Mesothelial cell of epicardium (in vitro differentiated cells): ENCODE measurements at places on chromosomes 16 and 17. TPM values are rescaled to one million over a fixed set of nuclear protein-coding genes. Genes with fewer than 3 reads are reported as not detected.

DNA sequence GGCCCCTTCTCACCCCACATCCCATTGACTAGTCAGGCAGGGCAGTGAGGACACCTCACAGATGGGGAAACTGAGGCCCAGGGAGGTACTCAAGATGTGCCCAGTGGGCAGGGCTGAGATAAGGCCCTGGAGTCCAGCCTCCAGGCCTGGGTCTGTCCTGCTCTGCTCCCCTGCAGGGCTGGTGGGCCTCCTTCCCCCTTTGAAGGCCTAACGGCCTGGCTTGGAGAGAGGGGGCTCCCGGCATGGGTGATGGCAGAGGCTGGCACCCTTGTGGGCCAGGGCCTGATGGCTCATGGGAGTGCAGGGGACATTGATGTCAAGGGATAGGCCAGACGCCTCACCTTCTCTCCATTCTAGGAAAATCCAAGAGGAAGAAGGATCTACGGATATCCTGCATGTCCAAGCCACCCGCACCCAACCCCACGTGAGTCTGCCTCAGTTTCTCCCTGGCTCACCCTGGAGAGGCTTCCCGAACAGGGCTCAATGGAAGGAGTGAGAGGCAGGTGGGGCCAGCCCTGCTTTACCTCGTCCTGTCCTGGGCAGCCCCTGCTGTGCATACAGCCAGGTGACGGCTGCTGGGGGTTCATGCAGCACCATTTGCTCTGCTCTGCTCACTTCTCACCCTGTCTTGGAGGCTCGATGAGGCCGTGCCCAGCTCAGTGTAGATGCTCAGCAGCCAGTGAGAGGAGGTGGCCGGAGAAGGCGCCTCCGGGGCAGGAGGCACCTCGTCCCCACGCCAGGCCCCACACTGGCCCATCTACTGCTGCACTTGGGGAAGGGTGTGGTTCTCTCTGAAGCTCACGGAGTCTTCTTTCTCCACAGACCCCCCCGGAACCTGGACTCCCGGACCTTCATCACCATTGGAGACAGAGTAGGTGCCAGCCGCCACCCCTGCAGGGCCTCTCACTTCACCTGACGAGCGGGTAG, 13.8 kb downstream of the MAP2K3 start:
- no peaks in the 10 kb centered on the region for H3K27me3 ChIP-seq
- peaks cover 17% of the 10 kb centered on the region for H3K36me3 ChIP-seq
- H3K27ac ChIP-seq = no peak overlapping the region
- H3K4me3 ChIP-seq = no peak overlapping the region
- no peak for DNase-seq
- no peaks in the 10 kb centered on the region for H3K4me1 ChIP-seq

GRCh38 chr17:5330981-5331380, 48.9 kb downstream of the RABEP1 start:
- H3K27ac ChIP-seq = no peak overlapping the region
- H3K4me3 ChIP-seq = no peak overlapping the region
- H3K4me1 ChIP-seq = no peaks in the 10 kb centered on the region

ZPBP2 gene
- total RNA-seq = not detected in 3 replicates

TRPV2 gene
- total RNA-seq = 1.9 to 4.5 TPM (median 2.1 TPM) in 3 replicates

- H3K27ac ChIP-seq = no peak overlapping the region
- H3K27me3 ChIP-seq = peaks cover 41% of the 10 kb centered on the region
- H3K36me3 ChIP-seq = no peaks in the 10 kb centered on the region
These were observed 5.5 kb downstream of the USP6 start for GRCh38 chr17:5121186-5121841.

DNA sequence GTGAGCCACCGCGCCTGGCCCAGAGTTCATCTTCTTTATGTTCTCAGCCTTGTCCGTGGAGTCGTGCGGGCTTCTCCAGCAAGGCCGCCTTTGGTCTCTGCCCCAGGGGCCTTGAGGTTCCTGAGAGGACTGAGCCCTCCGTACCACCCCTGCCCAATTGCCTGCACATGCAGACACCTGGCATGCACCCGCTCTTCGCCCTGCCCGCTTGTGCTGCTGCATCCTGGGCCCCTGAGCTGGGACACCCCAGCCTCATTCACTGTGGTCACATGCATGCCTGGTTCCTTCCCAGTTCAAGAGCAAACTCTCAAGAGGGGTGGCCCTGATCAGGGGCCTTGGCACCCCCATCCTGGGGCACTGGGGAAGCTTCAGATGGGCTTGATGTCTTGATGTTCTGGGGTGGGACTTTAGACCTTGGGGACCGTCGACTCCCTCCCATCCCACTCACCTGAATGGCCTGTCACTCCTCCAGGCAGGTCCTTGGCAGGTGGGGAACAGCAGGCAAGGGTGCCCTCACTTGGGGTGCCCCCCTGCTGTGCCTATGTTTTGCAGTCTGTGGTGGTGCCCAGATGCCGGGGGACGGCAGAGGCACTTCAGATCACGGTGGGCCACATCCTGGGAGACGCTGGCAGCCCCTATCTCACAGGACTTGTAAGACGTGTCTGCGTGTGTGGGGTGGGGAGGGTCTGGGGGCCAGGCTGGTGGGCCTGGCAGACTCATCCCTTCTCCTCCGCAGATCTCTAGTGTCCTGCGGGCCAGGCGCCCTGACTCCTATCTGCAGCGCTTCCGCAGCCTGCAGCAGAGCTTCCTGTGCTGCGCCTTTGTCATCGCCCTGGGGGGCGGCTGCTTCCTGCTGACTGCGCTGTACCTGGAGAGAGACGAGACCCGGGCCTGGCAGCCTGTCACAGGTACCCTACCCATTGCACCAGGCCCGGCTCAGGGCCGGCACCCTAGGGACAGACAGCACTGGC, 12.7 kb upstream of the SPNS2 start:
- no peak for DNase-seq
- H3K4me1 ChIP-seq = peaks cover 29% of the 10 kb centered on the region
- no peaks in the 10 kb centered on the region for H3K36me3 ChIP-seq
- no peaks in the 10 kb centered on the region for H3K27me3 ChIP-seq

- DNase-seq = no peak
- H3K4me3 ChIP-seq = no peak overlapping the region
- H3K36me3 ChIP-seq = no peaks in the 10 kb centered on the region
- H3K27me3 ChIP-seq = peaks cover 23% of the 10 kb centered on the region
- H3K27ac ChIP-seq = no peak overlapping the region
These were observed 23.2 kb downstream of the TBX2 start for GRCh38 chr17:61422869-61423268.

GRCh38 chr17:82222816-82223215, 6.0 kb upstream of the SLC16A3 start:
- no peaks in the 10 kb centered on the region for H3K4me1 ChIP-seq
- H3K36me3 ChIP-seq = no peaks in the 10 kb centered on the region
- H3K4me3 ChIP-seq = no peak overlapping the region
- no peak overlapping the region for H3K27ac ChIP-seq

GRCh38 chr16:86660623-86661022, 82.3 kb downstream of the FOXL1 start:
- peaks cover 7% of the 10 kb centered on the region for H3K27me3 ChIP-seq
- no peak overlapping the region for H3K4me3 ChIP-seq
- no peak overlapping the region for H3K27ac ChIP-seq
- DNase-seq = no peak
- no peaks in the 10 kb centered on the region for H3K36me3 ChIP-seq

- DNase-seq = no peak
- no peaks in the 10 kb centered on the region for H3K27me3 ChIP-seq
- no peak overlapping the region for H3K4me3 ChIP-seq
- no peaks in the 10 kb centered on the region for H3K4me1 ChIP-seq
- no peak overlapping the region for H3K27ac ChIP-seq
- peaks cover 4% of the 10 kb centered on the region for H3K36me3 ChIP-seq
These were observed 10.4 kb upstream of the GLG1 start for GRCh38 chr16:74617206-74617788.

USP31 gene
- 12.3 to 13.7 TPM (median 13.0 TPM) in 3 replicates for total RNA-seq

GRCh38 chr17:29240968-29241963, 5.4 kb upstream of the CRYBA1 start:
- DNase-seq = no peak
- H3K27ac ChIP-seq = no peak overlapping the region
- H3K36me3 ChIP-seq = no peaks in the 10 kb centered on the region
- H3K27me3 ChIP-seq = no peaks in the 10 kb centered on the region
- no peak overlapping the region for H3K4me3 ChIP-seq
- H3K4me1 ChIP-seq = no peaks in the 10 kb centered on the region

DNA sequence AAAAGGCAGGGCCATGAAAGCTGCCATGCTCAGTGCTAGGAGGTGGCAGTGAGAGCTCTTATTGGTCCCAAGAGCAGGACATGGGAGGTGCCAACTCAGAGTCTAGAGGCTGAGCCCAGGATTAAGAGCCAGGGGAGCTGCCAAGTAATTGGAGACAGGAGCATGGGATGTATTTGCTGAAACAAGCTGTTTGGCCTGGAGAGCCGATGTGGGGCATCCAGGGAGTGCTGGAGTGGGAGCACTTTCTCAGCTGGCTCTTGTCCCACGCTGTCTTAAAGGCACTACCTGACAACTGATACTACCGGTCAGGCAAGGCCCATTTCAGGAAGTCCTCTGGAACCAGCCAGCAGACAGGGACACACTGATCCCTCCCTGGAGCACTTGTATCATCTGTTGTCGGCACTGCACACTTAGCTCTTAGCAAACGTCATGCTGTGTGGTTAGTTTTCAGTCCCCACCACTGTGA, 19.3 kb downstream of the ANKFN1 start:
- H3K27ac ChIP-seq = no peak overlapping the region
- no peaks in the 10 kb centered on the region for H3K27me3 ChIP-seq
- DNase-seq = no peak
- H3K4me1 ChIP-seq = peaks cover 51% of the 10 kb centered on the region
- H3K4me3 ChIP-seq = no peak overlapping the region

GRCh38 chr17:74042744-74043486, 160.6 kb upstream of the RPL38 start:
- H3K27ac ChIP-seq = no peak overlapping the region
- H3K27me3 ChIP-seq = peaks cover 32% of the 10 kb centered on the region
- H3K4me1 ChIP-seq = no peaks in the 10 kb centered on the region
- H3K36me3 ChIP-seq = no peaks in the 10 kb centered on the region

SMARCE1 gene
- total RNA-seq = 162 to 163 TPM (median 162 TPM) in 3 replicates

- peaks cover 3% of the 10 kb centered on the region for H3K36me3 ChIP-seq
- no peak overlapping the region for H3K27ac ChIP-seq
- H3K4me3 ChIP-seq = no peak overlapping the region
- peaks cover 26% of the 10 kb centered on the region for H3K4me1 ChIP-seq
These were observed 55.4 kb downstream of the CYB5B start for GRCh38 chr16:69479775-69480174.

- no peak for DNase-seq
- no peaks in the 10 kb centered on the region for H3K27me3 ChIP-seq
- no peak overlapping the region for H3K27ac ChIP-seq
These were observed 70.3 kb downstream of the SDR42E1 start for GRCh38 chr16:81940781-81941560.

- no peak overlapping the region for H3K27ac ChIP-seq
- no peak overlapping the region for H3K4me3 ChIP-seq
- H3K4me1 ChIP-seq = peaks cover 3% of the 10 kb centered on the region
- H3K27me3 ChIP-seq = peaks cover 7% of the 10 kb centered on the region
- no peak for DNase-seq
These were observed 22.8 kb upstream of the WFDC1 start for GRCh38 chr16:84271866-84272265.

- H3K4me3 ChIP-seq = no peak overlapping the region
- no peak for DNase-seq
- H3K27ac ChIP-seq = no peak overlapping the region
These were observed 112.1 kb downstream of the UTP18 start for GRCh38 chr17:51372345-51373004.

GRCh38 chr17:16937431-16937830, 34.5 kb downstream of the TNFRSF13B start:
- H3K27ac ChIP-seq = no peak overlapping the region
- no peak for DNase-seq
- no peaks in the 10 kb centered on the region for H3K4me1 ChIP-seq

- H3K36me3 ChIP-seq = peaks cover 6% of the 10 kb centered on the region
- no peaks in the 10 kb centered on the region for H3K27me3 ChIP-seq
- no peak overlapping the region for H3K4me3 ChIP-seq
- H3K4me1 ChIP-seq = peaks cover 30% of the 10 kb centered on the region
- peak overlapping the region; percentile 74 for H3K27ac ChIP-seq
- DNase-seq = no peak
These were observed 38.8 kb downstream of the IST1 start for GRCh38 chr16:71933913-71934695.

DNA sequence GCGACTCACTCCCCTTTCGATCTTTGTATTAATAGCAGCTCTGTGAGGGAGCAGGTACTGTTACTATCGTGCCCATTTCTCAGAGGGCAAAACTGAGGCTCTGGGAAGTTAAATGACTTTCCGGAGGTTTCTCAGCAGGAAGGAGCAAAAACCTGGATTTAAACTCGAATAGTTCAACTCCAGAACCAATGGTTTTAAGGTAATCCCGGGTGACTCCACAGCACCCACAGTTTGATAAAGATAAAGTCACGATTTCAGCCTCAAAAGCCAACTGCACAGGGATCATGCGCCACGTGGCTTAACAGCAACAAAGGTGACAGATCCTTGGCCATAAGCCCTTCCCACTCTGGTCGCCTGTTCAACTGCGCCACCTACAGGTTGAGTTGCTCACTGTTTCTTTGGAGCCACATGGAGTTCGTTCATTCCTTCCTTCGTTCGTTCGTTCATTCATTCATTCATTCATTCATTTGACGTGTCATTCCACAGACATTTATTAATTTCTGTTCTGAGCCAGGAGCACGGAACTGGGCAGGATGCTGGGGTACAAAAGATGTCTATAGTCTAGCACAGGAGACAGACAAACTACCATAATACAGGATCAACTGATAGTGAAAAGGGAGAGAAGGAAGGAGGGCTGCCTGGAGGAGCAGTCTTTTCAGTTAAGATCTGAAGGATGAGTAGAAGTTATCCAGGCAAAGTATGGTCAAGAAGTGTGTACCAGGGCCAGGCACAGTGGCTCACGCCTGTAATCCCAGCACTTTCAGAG, 134.8 kb downstream of the HS3ST2 start:
- H3K4me1 ChIP-seq = no peaks in the 10 kb centered on the region
- H3K27me3 ChIP-seq = peaks cover 54% of the 10 kb centered on the region
- no peaks in the 10 kb centered on the region for H3K36me3 ChIP-seq
- H3K4me3 ChIP-seq = no peak overlapping the region

KRTAP9-2 gene
- not detected in 3 replicates for total RNA-seq

SDR42E2 gene
- 0.09 TPM in 2 of 3 replicates, not detected in the other for total RNA-seq

SLC25A10 gene
- total RNA-seq = 13.2 to 15.7 TPM (median 15.2 TPM) in 3 replicates

GRCh38 chr17:7889166-7889955, 772 bp downstream of the CHD3 start:
- peaks cover 21% of the 10 kb centered on the region for H3K36me3 ChIP-seq
- H3K4me1 ChIP-seq = peaks cover 6% of the 10 kb centered on the region
- no peak overlapping the region for H3K4me3 ChIP-seq

GRCh38 chr16:1613211-1613622, 1.1 kb downstream of the CRAMP1 start:
- H3K4me1 ChIP-seq = peaks cover 45% of the 10 kb centered on the region
- peaks cover 3% of the 10 kb centered on the region for H3K27me3 ChIP-seq
- H3K27ac ChIP-seq = peak overlapping the region; percentile 94
- DNase-seq = no peak
- H3K36me3 ChIP-seq = peaks cover 4% of the 10 kb centered on the region
- H3K4me3 ChIP-seq = peak overlapping the region; percentile 80

GRCh38 chr16:67406111-67406971, 9.9 kb downstream of the ZDHHC1 start:
- H3K4me1 ChIP-seq = peaks cover 23% of the 10 kb centered on the region
- no peak overlapping the region for H3K4me3 ChIP-seq
- no peaks in the 10 kb centered on the region for H3K36me3 ChIP-seq
- H3K27me3 ChIP-seq = no peaks in the 10 kb centered on the region
- no peak for DNase-seq
